ENCODE measurements at places on chromosomes 7 and 10.

DNA sequence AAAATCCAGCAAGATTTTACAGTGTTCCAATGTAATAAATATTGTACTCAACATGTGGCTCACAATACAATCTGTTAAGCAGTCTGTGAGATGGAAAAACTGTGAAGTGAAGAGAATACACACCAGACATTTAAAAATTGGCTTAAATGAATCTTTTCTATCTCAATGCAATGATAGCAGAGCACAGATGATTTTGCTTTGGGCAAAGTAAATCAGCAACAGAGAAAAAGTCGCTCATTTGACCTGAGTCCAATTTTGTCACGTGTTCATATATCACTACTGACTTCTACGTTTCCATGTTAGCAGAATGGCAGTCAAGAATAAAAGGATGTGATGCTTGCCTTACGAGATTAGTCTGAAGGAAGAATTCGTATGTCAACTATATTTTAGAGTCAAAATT lies 506.7 kb downstream of the POM121L12 start:
- no peak for DNase-seq

DNA sequence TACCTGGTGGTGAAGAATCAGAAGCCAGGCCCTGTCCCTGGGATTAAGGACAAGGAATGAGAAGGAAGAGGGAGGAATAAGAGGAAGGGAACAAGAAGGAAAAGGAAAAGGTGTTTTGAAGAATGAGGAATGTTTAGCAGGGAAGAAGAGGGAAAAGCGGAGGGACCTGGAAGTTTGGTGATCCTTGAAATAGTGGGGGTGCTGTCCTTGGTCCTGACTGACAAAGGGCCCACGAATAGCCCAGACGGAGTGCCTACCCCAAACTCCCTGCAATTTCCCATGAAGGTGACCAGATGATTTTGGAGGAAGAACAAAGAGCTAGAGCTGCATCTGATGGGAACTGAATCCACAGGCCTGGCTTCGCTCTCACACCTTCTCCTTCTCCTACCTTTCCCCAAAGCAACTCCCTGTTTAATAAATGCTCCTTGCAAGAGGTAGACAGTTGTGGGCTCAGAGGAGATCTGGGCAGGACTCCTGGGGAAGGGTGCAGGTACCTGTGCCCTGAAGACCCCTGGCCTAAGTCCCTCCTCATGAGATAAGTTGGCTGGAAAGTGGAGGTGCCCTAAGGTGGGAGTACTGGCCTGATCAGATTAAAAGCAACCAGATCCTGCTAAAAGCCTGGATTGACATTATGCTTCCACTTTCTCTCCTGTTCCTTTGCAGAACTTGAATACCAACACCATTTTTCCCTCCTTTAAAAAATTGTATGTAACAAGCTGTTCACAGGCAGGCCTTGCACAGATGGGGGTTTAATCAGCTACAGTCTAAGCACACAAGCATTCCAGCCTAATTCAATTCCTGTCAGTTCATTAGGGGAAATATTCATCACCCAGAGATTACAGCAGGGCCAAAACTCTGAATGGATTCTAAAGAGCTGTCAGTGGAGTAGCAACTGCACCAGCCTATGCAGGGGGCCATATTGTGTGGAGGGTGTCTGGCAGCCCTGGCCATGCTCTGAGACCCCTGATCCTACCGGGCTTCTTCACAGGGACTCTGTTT lies 19.4 kb downstream of the KAZALD1 start:
- no peak for DNase-seq

GRCh38 chr10:117594722-117595121 lies 52.2 kb downstream of the EMX2 start:
- no peak for DNase-seq

GRCh38 chr10:62805231-62806099 lies 945 bp downstream of the ADO start:
- peak; percentile 56 for DNase-seq

DNA sequence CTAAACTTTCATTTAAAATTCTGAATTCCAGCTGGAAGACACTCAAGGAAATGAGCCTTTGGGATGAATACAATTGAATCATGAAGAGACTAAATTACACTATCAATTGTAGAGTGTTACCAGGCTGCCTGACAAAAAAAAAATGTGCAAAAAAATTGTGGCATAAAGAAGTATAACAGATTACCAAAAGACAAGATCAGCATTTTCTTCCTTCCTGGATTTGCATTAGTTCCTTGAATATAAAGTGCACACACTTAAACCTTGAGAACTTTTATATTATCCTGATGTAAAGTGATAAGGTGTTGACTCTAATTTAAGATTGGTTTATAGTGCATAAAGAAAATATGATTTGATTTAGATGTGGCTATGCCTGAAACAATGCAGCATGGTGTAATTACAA lies 412.7 kb upstream of the KLF6 start:
- DNase-seq, result no peak

GRCh38 chr10:31253237-31253636 lies 65.8 kb upstream of the ZEB1 start:
- DNase-seq, result no peak

DNA sequence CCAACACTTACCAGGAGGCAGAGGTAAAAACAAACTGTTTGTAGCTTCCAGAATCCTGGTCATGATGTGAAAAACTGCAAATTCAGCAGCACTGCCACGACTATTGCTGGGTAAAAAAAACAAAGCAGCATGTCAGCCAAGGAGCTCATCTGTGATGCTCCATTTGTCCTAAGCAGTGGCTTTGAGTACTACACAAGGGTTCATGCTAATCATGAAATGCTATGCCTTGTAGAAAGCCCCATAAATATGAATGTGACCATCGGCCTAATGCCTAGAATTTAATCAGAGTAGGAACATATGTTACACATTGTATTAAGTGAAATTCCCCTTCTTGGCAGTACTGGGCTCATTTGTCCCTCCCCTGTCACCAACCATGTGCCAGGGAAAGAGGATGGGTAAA lies 95.4 kb downstream of the GSAP start:
- DNase-seq, result no peak

GRCh38 chr7:128783143-128783861 lies 7.7 kb upstream of the OPN1SW start:
- DNase-seq, result peak; percentile 49

GRCh38 chr10:42755028-42755451 lies 27.6 kb upstream of the BMS1 start:
- DNase-seq, result no peak
